ENCODE measurements at places on chromosomes 4 and X.

DNA sequence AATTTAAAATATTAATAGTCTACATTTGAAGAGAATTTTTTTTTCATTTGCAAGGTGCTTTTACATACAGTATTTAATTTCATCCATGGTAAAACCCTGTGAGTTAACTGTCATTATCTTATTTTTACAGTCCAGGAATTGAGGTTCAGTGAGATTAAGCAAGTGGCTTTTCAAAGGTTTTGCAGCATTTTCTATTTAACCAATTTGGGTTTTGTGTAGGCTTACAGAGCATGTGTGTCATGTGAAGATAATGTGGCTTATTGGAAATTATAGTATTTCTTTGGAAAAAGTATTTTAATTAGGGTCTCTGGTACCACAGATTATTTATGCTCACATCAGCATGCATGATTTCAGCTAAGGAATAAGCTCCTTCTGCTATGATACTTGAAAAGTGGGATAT, 4.5 kb downstream of the XK start:
- no peak for DNase-seq

GRCh38 chr4:153348006-153348405, 3.5 kb downstream of the MND1 start:
- DNase-seq: no peak

DNA sequence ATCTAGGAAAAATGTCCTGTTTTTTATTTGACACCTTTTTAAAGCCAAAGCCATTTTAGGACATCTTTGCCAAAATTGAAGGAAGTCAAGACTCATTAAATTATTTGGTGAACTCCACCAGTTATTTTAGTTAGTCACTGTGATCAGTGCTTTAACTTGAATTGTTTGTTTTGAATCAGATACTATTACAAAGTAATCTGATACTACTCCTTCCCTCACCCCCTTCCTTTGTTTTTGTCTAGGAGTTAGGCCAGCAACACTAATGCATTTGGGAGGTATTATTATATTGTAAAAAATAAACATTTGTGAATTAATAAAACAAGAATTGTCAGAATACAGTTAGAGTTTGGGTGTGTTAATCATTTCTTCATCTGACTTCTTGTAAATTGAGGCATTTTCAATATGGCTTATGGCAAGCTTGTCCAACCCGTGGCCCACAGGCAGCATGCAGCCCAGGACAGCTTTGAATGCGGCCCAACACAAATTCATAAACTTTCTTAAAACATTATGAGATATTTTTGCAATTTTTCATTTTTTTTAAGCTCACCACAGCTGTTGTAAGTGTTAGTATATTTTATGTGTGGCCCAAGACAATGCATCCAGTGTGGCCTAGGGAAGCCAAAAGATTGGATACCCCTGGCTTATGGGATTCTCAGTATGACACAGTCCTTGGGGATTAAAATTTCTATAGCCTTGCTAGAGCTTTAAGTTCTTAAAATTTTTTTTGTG, 182.2 kb downstream of the BMPR1B start:
- DNase-seq: no peak

DNA sequence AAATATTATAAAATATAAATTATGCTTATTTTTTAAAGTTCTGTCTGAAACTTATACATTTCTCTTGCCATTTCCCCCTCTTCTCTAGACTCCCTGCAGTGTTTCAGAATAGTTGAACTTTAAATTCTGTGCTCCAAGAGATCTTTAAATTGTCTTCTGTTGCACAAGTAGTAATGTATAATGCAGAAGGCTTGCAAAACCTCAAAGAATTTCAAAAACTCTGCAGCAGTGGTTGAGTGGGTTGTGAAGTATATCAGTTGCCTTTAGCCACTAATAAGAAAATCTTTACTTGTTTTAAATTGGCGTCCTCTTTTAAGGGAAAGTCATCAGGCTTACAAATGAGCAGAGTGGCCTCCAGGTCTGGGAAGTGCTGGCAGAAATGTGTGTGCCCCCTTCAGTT, 1153.3 kb upstream of the PABPC4L start:
- DNase-seq: no peak

- DNase-seq: no peak
These were observed 19.7 kb downstream of the QDPR start for GRCh38 chr4:17492058-17492741.

- no peak for DNase-seq
These were observed 39.5 kb downstream of the NSD2 start for GRCh38 chr4:1910643-1911042.

DNA sequence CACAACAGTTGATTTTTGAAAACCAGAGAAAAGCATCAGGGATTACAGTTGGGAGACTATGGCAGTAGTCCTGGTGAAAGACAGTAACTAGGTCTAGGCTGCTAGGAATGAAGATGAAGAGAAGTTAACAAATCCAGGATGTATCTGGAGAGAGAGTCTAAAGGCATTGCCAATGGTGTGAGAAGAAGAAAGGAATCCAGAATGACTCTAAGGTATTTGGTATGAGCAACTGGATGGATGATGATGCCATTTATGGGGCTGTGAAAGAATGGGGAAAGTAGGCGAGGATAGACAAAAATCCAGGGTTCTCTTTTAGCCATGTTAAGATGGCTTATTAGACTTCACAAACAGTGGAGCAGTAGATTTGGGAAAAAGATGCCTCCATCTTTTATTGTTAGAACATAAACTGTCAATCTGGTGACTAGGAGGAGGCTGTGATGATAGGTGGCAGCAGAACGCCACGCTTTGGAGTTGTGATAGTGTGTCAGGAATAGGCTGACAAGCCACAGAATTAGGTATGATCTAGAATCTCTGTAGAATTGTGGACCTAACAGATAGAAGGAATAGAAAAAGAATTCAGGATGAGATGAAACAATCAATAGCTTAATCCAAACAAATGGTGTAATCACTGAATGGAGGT, 27.3 kb upstream of the JADE1 start:
- no peak for DNase-seq

DNA sequence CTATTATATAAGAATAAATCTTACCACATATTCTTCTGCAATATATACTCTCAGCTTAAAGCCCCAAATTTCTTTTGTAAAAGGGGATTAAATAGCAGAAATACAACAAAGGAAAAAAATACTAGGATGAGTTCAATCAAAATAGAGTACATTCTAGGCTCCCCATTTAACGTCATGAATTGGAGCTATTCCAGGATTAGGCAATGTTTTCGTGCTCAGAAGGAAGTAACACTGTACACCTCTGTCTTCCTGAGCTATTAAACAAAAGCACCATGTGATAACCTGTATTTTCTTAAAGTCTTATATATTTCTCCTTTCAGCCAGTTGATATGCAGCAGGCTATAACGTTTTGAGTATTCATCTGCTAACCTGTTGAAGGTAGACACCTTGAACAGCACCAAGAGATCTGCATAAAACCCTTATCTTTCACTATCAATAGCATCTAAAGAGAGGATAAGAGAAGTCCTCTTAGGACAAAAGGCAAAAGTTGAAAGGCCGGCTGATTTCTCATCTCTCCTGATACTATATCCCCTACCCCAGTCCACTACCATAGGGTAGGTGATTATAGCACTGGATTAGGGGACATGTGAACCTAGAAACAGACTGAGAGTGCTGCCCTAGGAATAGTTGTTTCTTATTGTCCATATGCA, 31.5 kb downstream of the TEC start:
- DNase-seq: no peak

DNA sequence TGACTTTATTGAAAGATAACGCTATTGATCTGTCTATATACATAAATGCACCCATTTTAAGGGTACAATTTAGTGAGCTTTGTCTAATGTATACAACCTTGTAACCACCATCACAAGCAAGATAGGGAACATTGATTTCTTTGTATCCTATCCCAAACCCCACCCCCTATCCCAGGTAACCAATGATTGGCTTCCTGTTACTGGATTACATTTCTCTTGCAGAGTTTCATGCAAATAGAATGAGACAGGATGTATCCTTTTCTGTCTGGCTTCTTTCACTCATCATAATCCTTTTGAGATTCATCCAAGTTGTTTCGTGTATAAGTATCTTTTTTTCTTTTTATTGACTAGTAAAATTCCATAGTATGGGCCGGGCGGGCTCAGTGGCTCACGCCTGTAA, 1.6 kb upstream of the GRIPAP1 start:
- DNase-seq: no peak

- DNase-seq: no peak
These were observed 17.8 kb upstream of the STOX2 start for GRCh38 chr4:183887351-183887750.

DNA sequence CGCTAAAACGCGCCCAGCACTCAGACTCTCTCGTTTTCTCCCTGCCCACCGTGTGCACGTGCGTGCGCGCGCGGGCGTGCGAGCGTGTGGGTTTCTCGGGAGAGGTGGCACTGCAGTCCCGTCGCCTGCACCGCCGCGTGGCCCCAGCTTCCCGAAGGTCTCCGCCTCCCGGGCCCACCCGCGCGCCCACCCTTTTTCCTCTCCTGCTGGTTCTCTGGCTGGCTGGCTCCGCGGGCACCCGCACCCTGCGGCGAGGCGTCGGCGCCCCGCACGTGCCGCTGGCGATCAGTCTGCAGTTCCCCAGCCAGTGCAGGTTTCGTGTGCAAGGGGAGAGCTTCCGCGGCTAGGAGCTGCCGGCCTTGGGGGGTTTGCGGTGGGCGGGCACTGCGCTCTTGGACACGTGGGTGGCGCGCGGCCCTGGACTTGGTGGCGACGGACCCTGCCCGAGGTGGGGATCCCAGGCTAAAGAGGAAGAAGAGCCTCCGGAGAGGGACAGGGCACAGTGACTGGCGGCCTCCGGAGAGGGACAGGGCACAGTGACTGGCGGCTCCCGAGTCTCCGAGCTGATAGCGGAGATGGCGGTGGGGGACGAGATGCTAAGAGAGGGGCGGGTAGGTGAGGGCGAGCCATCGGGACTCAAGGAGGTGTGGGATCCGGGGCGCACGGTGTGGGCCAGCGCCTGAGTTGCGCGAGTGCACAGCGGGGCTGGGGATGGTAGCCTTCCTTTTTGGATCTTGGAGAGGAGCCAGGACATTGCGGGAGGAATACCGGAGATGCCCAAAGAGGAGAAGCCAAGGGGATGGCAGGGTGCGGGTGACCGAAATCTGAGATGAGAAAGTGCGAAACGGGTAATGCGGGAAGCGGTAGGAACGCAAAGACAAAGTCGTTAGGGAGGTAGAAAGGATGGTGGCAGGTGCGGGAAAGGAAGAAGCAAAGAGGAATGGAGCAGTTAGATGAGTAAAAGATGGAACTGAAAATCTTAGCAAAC, at the start of gene FAM184B:
FAM184B (minus strand) TSS at position 322 of the 988 bp plus-strand sequence. CDS start 322 bp downstream, outside the sequence.
- DNase-seq: no peak

DNA sequence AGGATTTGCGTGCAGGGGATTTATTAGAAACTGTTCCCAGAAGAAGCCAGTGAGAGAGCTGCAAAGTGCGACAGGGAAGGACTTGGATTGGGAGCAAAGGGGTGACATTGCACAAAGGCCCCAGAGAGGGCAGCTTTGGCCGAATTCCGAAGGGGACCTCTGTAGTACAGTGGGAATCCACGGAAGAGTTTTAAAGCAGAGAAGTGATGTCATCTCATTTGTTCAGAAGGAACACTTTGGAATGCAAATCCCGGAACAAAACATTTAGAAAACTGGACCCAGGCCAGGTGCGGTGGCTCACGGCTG, 71.7 kb downstream of the FAM184B start:
- no peak for DNase-seq

DNA sequence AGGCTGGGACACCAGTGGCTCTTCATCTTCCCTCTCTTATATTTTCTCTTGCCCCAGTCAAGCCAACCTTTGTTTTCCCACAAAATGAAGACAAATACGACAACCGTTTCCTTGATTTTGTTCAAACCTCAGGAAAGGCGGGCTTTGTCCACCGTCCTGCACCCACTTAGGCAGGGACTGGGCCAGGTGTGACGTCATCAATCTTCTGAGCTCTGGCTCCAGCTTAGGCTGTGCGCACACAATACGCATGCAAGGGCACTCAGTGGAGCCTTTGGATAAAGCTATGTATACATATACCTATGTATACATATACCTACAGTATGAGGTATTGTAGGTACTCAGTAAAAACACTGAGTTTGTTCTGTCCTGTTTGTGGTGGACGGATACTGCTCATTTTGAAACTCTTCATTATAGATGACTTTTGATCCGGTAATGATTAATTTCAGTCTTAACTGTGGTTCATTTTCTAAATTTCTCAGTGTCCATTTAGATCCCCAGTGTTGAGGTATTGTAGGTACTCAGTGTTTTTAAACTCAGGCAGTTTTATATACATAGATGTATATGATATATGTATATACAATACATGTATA, 194.9 kb downstream of the MGST2 start:
- DNase-seq: no peak

- no peak for DNase-seq
These were observed 82.9 kb downstream of the CLCN4 start for GRCh38 chrX:10239611-10240064.

DNA sequence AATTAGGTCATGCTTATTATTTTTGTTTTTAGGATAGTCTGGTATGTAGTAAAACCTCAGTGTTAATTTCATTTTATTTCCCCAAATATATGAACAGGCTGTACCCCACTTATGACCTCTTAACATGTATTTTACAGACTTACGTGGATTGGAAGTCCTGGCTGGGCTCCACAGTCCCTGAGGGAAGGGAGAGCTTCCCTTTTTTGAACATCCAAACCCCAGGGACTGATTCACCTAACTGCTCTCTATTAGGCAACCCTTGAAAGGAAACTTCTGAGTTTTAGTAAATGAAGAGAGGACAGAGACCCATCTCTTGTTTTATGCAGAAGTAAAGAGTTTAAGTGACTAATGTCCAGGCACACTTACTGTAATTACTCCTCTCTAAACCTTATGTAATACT, 233.1 kb upstream of the SPRY1 start:
- DNase-seq: no peak

DNA sequence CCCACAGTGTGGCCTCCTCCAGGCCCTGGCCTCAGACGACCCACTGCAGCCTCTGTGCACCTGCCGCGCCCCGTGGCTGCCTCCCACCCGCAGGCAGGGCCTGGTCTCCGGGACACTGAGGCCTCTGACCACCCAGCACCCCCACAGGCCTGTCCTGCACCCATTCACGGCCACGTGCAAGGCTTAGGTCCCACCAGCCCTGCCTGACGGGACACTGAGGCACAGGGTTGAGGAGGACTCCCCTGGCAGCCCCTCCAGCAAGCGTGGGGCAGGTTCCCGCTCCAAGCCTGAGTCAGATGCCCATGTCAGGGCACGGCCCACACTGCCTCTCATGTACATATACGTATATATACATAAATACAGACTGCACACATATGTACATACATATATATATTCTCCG, 23.5 kb downstream of the NELFA start:
- DNase-seq: no peak

- no peak for DNase-seq
These were observed 39.7 kb upstream of the VCX3B start for GRCh38 chrX:8424912-8425311.

DNA sequence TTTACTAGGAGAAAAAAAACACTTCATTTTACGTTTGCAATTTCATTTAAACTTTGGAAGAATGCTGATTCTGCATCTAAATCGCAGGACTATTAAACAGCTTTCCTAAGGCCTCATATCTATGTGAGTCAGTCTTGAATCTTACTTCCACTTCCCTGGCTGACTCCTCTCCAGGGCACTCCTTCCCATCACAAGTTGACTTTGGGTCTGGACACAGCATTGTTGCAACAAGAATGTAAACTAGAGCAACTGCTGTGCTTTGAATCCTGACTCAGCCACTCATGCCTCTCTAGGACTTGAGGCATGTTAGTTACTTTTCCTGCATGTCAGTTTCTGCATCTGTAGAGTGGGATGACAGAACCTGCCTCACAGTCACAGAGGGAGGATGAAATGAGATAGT, 413.8 kb downstream of the FAT4 start:
- peak; percentile 7 for DNase-seq
